Stimulated activated memory B cell treated with anti-CD40 and anti-IgM and Interleukin-4, amounts not matched to agents 10 μg/mL and 1 μg/mL and 100 μg/mL, for 72 hours (primary cell): ENCODE measurements at places on chromosomes 2 and 18.
A peak's percentile ranks its signal among the peaks of the same experiment; 100 is the strongest.

DNA sequence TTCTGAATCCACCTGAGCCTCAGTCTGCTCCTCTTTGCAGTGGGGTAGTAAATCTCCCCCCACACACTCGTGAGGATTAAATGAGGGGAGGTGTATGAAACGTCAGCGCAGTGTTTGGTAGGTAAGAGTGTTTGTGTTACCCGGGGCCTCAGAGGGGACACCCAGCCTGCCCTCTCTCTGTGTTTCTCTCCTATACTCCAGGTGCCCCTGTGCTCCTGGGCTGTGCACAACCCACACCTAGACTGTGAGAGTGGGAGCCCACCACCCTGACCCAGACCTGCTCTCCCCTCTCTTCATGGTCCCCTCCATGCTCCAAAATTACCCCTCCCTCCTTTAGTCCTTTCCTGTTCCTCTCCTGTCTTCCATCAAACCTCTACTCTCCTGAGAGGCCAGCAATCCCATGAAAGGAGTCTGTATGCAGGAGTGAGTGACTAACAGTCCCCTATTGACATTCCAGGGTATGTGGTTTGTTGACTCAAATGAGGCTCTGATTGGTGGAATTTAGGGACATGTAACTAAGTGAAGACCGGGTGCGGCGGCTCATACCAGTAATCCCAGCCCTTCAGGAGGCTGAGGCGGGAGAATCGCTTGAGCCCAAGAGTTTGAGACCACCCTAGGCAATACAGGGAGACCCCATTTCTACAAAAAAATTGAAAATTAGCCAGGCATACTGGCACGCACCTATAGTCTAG lies 10.4 kb downstream of the CIB4 start:
- H3K27me3 ChIP-seq = peaks cover 41% of the 10 kb centered on the region
- ATAC-seq = no peak
- H3K36me3 ChIP-seq = no peaks in the 10 kb centered on the region
- H3K27ac ChIP-seq = no peak overlapping the region

- H3K4me1 ChIP-seq = no peaks in the 10 kb centered on the region
- peak; percentile 20 for ATAC-seq
- peak overlapping the region; percentile 8 for H3K4me3 ChIP-seq
- peaks cover 69% of the 10 kb centered on the region for H3K27me3 ChIP-seq
- H3K27ac ChIP-seq = no peak overlapping the region
- no peaks in the 10 kb centered on the region for H3K36me3 ChIP-seq
Measured at GRCh38 chr18:77250926-77251729, 1.5 kb downstream of the GALR1 start.

GRCh38 chr2:176136374-176137251 lies 7.1 kb downstream of the HOXD8 start:
- no peak overlapping the region for H3K4me3 ChIP-seq
- peaks cover 82% of the 10 kb centered on the region for H3K27me3 ChIP-seq
- H3K27ac ChIP-seq = no peak overlapping the region
- no peak for ATAC-seq
- peaks cover 7% of the 10 kb centered on the region for H3K36me3 ChIP-seq

DNA sequence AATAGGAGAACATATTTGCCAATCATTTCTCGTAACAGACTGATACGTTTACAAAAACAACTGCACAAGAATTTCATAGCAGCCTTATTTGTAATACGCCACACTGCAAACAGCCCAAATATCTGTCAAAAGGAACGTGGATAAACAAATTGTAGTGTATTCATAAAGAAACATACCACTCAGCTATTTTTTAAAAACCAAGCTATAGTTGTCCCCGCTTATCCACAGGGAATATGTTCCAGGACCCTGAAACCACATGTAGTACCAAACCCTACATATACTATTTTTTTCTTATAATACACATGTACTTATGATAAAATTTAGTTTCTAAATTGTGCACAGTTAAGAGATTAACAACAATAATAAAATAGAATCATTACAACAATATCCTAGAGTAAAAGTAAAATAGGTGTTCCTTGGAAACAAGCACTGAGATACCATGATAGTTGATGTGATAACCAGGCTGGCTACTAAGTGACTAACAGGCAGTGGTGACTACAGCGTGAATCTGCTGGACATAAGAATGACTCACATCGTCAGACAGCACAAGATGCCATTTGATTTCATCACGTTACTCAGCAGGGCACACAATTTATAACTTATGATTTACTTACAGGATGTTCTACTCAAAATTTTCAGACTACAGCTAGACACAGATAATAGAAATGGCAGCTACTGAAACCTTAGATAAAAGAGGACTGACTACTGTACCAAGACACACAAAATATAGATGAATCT lies 367.4 kb downstream of the NCKAP5 start:
- no peak for ATAC-seq
- no peaks in the 10 kb centered on the region for H3K4me1 ChIP-seq
- H3K27me3 ChIP-seq = peaks cover 9% of the 10 kb centered on the region
- no peak overlapping the region for H3K4me3 ChIP-seq
- H3K36me3 ChIP-seq = no peaks in the 10 kb centered on the region
